ENCODE measurements at places on chromosomes 12 and 14. TPM values are rescaled to one million over a fixed set of nuclear protein-coding genes. Genes with fewer than 3 reads are reported as not detected.

Gene DEGS2
- not detected for total RNA-seq

Gene RNASE7
- 0.86 TPM for total RNA-seq

Gene POTEM
- total RNA-seq: not detected

Gene GPD1
- 0.07 TPM for total RNA-seq

Gene CNTN1
- total RNA-seq: 2.3 TPM

Gene BHLHE41
- 1.3 TPM for total RNA-seq

Gene WBP11
- total RNA-seq: 27.6 TPM

Gene SSPN
- 1.6 TPM for total RNA-seq

Gene C12orf56
- total RNA-seq: 0.29 TPM

GRCh38 chr14:51284241-51284640 lies 44.2 kb downstream of the TMX1 start:
- DNase-seq: no peak

DNA sequence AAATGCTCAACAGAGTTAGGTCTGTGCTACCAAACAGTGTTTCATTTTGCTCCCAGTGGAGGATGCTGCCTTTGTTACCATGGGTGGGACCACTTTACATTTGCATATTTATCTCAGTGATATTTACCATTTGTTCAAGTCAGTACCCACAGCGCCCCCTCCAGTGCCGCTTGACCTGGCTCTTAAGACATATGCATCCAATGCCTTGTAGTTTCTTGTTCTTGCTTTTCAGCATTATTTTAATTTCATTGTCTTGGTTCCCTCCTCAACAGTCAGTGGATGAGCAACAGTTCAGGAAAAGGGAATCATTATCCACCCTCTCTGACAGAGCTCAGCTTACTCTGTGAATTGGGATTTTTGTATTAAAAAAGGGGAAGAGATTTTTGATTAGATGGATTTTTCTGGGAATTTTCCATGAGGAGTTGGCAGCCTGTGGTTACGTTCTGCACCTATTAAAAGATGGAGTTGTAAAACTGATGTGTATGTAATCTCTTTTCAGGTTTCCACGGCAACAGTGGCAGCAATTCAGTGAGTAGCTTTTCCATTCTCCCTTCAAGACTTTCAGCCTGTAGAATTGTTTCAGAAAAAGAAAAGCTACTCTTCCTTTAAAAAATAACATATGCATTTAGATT lies 240.5 kb upstream of the DAAM1 start:
- DNase-seq: no peak

DNA sequence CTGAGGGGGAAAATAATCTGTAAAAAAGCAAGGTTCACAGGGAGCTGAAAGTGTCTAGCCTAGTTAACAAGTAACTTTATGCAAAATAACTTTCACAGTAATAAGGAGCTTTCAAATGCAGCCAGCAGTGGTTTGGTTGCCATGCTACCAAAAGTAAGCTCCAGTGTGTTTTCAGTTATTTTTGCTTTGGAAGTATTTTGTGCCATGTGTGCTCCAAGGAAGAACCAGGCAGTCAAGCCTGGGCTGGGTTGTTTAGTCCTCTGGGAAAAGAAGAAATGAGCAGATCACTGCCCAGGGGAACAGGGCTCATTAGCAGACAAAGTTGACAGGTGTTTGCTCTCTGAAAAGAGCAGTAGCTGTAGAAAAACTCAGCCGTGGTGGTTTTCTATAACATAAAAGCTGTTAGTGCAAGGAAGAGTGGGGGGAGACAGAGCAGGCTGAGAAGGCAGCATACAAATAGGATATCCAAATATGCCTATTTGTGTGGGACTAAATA lies 92.8 kb upstream of the TMTC2 start:
- peak; percentile 61 for DNase-seq

DNA sequence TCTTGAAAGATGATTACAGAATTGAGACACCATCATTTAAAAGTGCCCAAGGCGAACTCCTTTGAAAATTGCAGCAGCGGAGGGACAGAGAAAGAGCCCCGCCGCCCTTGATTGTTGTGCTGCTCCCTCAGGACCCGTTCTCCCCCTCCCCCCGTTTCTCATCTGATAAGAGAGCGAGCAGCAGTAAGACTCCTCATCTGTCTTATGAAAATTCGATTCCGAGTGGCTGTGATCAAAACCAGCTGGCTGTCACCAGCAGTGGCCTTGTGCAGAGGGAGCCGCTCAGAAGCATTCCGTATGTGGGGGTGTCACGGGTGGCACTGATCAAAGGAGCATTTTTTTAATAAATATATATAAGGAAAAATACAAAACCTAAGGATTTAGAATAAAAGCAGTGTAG lies 78.0 kb upstream of the GPATCH2L start:
- no peak for DNase-seq

DNA sequence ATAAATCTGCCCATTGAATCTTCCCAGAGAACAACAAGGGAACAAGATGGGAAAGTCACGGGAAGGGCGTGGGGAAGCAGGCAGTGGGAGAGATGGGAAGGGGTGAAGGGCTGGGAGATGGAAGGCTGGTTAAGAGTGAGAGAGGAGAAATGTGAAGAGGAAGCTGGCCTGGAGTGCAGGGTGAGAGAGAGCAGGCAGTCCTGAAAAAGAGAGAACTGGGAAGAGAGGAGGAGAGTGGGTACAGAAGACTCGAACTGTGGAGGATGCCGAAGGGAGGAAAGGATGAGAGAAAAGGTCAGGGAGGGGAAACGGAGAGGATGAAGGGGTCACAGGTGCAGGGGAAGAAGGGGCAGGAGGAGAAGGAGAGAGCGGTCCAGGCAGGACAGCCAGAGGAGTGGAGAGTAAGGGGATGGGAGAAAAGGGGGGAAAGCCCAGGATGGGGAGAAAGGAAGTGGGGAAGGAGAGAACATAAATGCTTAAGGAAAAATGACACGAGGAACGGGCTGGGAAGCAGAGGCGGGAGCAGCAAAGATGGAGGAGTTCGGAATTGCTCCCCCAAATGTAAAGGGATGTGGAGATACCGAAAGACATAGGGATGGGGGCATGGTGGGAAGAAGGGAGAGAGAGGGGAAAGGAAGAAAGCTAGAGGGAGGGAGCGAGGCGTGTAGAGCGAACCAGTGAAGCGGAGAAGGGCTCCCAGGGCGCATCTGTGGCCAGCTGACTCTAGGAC lies 1.2 kb downstream of the PIANP start:
- DNase-seq: no peak

DNA sequence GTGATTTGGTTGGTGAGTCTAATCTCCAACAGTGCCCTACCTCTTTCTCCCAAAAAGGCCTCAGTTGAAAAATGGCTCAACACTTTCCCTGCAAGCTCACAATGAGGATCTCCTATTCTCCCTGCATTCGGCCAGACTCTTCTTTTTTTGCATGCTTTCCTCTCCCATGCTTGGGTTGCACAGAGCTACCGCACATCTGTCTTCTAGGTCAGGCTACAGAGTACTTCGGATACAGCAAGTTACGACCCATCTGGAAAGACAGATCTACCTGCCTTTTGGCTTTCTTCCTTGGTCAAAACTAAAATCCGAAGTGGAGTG lies 305 bp upstream of the SLC16A7 start:
- no peak for DNase-seq

GRCh38 chr14:100341301-100342031 lies 18.3 kb downstream of the SLC25A47 start:
- DNase-seq: peak; percentile 88

DNA sequence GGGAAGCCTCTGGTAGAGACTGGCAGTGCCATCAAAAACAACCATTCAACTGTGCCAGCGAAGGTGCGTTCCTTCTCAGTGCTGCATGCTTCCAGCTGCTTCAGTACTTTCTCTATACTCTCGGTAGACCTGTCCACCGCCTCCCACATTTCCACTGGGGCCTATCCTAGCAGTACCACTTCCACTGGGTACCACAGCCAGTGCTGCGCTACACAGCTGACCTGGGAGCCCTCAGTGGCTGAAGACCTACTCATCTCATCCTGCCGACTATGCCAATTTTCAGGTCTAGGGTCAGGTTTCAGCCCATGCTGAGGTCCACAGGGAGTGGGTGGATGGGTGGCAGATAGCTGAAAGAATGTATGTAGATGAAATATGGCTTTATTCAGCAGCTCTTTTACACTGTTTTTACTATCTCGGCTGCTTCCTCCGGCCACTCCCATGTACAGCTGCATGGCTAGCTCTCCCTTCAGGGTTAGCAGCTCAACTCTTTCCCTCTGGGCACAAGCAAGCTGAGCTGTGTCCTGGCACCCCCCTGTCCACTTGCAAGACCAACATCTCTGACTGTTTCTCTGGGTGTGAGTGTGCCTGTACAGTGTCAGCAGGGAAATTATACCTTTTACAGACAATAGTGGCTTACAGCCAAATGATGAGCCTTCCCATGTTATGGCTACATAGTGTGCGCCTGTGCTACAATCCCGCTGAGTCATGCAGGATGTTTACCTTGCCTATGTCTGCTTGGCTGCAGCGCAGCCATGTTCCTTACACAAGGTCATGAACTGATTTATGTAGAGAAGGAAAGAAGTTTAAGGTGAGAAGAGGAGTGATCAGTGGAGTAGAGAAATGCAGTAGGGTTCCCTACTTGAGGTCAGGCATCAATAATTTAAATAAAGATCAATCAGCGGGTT lies 125.7 kb upstream of the DDHD1 start:
- no peak for DNase-seq

DNA sequence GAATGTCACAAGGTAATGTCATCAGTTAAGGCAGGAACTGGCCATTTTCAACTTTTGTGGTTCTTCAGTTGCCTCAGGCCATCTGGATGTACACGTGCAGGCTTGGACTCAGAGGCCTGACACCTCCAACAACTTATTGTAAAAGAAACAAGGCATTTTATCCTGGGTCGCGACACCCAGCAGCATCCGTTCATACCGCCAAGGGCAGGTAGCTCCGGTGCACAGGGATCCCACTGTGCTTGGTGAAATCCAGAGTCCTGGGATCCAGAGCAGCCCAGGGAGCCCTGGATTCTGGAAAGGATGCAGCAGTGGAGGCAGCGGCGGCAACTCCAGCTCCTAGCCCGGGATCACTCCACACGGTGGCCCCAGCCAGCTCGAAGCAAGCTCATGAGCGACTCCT lies 380.9 kb upstream of the STXBP6 start:
- no peak for DNase-seq

GRCh38 chr12:52278575-52279421 lies 4.4 kb downstream of the KRT86 start:
- no peak for DNase-seq

GRCh38 chr12:123966596-123966995 lies 6.0 kb downstream of the CCDC92 start:
- DNase-seq: no peak

- DNase-seq: no peak
Measured at GRCh38 chr12:105214148-105214547, 21.8 kb downstream of the APPL2 start.
